ENCODE measurements at places on chromosomes 4 and X. TPM values are rescaled to one million over a fixed set of nuclear protein-coding genes. Genes with fewer than 3 reads are reported as not detected.

- no peak overlapping the region for H3K4me3 ChIP-seq
- H3K27ac ChIP-seq: peak overlapping the region; percentile 97
- peak; percentile 71 for DNase-seq
- H3K4me1 ChIP-seq: peaks cover 5% of the 10 kb centered on the region
- H3K27me3 ChIP-seq: no peaks in the 10 kb centered on the region
- H3K36me3 ChIP-seq: peaks cover 16% of the 10 kb centered on the region
Measured at GRCh38 chrX:4181782-4182407, 468.4 kb upstream of the PRKX start.

DNA sequence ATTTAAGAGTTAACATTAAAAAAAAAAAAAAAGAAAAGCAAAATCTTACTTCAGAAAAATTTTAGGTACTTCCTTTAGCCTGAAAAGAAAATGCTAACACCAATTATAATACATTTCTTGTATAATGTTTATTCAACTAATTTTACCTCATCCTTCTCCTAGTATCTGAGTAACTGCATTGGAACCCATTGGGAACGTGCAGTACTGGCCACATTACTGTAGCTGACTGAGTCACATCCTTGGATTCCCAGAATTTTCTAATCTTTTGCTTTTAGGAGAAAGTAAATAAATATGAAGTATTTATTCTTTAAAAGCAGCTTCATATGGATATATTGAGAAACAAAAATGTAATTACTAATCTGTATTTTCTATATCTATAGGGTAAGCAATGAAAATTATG, 82.6 kb upstream of the SLITRK2 start:
- no peaks in the 10 kb centered on the region for H3K4me1 ChIP-seq
- H3K27me3 ChIP-seq: no peaks in the 10 kb centered on the region
- DNase-seq: no peak
- no peaks in the 10 kb centered on the region for H3K36me3 ChIP-seq
- H3K27ac ChIP-seq: no peak overlapping the region
- H3K4me3 ChIP-seq: no peak overlapping the region

PABPC4L gene
- 2.2 TPM for total RNA-seq

MAGEB1 gene
- total RNA-seq: 0.18 TPM

SPANXA1 gene
- not detected for total RNA-seq

Data from H9 (cell line).